A549 treated with Hydrocortisone at 1 μM for 4 hours (cell line): ENCODE measurements at places on chromosomes 4 and X. TPM values are rescaled to one million over a fixed set of nuclear protein-coding genes. Genes with fewer than 3 reads are reported as not detected.

TMEM33 gene
- total RNA-seq = 40.3 to 48.3 TPM (median 45.6 TPM) in 5 replicates

CCNB3 gene
- total RNA-seq = 0.50 to 0.95 TPM (median 0.77 TPM) in 5 replicates

ATOH1 gene
- not detected in 5 replicates for total RNA-seq

PF4V1 gene
- not detected in 5 replicates for total RNA-seq

MAGEA2 gene
- 0.06 to 0.29 TPM (median 0.07 TPM) in 3 of 5 replicates, not detected in the others for total RNA-seq

VCX gene
- not detected in 5 replicates for total RNA-seq

ADAMTS3 gene
- not detected in 5 replicates for total RNA-seq

BANK1 gene
- total RNA-seq = 0.70 to 1.2 TPM (median 1.0 TPM) in 5 replicates

GRID2 gene
- not detected in 5 replicates for total RNA-seq

CENPVL3 gene
- 0.13 to 0.18 TPM (median 0.14 TPM) in 5 replicates for total RNA-seq

MAGEA9B gene
- not detected in 5 replicates for total RNA-seq

MAGED4 gene
- 5.3 to 9.8 TPM (median 7.9 TPM) in 5 replicates for total RNA-seq

MMGT1 gene
- total RNA-seq = 16.4 to 21.1 TPM (median 18.6 TPM) in 5 replicates

RASGEF1B gene
- total RNA-seq = 0.06 TPM in 1 of 5 replicates, not detected in the others

DCX gene
- total RNA-seq = not detected in 5 replicates

SLC4A4 gene
- 1.0 to 1.9 TPM (median 1.3 TPM) in 5 replicates for total RNA-seq

GDI1 gene
- 91.4 to 124 TPM (median 104 TPM) in 5 replicates for total RNA-seq

DRD5 gene
- 0.03 TPM in 1 of 5 replicates, not detected in the others for total RNA-seq
